A673 (cell line): ENCODE measurements at places on chromosomes 3 and 15.

GRCh38 chr3:45182915-45183871, 37.0 kb upstream of the CDCP1 start:
- DNase-seq: peak; percentile 48

- DNase-seq: no peak
Measured at GRCh38 chr15:83106994-83107840, at the start of gene TM6SF1. Gene TM6SF1 (plus strand): TSS chr15:83107645. CDS start chr15:83107681, 36 bp downstream.

DNA sequence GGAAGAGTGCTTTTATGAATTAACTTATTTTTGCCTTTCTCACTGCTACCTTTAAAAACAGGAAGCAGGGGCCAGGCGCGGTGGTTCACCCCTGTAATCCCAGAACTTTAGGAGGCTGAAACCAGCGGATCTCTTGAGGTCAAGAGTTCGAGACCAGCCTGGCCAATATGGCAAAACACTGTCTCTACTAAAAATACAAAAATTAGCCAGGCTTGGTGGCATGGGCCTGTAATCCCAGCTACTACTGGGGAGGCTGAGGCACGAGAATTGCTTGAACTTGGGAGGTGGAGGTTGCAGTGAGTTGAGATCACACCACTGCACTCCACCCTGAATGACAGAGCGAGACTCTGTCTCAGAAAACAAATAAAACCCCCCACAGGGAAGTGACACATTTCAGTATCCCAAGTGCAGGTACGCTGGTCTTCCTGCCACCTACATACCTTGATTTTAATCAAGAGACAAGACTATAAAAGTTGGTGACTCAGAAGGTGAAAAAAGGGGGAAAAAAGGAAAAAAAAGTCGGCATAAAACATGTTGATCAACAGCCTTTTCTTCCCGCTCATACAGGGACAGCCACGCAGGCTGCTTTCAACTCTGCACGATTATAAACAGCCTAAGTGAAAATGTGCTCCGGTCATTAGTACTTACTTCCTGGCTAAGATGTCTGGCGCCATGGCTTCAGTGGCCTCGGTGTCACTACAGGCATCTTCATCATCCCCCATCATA, 18.8 kb downstream of the PPP1R2 start:
- no peak for DNase-seq

DNA sequence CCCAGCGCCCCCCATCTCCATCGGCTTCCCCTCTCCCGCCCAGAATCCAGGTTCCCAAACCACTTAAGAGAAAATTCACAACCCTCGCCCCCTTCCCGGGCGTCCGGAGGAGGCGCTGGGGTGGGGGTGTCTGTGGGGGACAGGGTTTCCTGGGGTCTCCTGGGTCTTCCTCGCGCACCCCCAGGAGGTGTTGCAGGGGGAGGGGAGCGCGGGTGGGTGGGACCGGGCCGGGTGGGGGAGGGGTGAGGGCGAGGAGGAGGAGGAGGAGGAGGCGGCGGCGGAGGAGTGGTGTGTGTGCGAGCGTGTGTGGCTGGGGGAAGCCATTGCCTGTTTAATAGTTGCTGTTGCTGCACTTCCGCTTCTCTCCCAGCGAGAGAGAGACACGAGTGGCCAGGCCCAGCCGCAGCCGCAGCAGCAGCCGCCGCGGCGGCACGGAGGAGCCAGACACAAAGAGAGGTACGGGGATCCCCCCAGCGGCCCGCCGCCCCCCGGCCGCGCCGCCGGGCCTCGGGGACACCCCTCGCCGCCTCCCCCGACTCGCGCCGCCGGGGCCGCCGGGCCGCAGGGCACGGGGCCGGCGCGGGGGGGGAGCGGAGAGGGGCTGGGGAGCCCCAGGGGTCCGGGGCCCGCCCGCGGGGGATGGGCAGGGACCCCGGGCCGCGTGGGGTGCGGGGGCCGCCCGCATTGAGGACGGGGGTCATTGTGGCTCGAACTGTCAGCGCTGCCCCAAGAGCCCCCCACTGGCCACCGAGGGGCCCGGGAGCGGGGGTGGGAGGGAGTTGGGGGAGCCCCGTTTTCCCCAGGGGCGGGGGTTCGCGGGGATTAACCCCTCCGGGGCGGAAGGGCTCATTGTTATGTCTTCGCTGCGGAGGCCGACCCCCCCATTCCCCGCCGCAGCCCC, at the start of gene UBE2E1:
UBE2E1 (plus strand) TSS at position 323 of the 901 bp plus-strand sequence. CDS start 1,315 bp downstream, outside the sequence.
- DNase-seq: peak; percentile 77

- DNase-seq: no peak
Measured at GRCh38 chr3:101898752-101899169, 49.4 kb downstream of the NFKBIZ start.

DNA sequence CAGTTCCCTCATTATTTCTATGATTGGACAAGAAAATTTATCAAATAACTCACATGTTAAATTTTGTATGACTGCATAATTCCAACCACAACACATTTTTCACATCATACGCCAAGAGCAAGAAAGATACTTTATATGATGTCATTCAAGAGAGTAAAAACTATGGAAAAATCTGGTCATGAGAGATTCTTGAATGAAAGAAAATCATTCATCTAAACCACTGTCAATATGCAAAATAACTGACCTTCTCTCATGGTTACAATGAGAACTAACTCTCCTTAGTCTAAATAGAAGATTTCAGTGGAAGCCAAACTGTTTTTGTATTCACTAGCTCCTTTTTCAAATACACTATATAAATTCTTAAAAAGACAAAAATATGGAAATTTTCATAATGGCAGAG, 124.6 kb downstream of the CBLB start:
- no peak for DNase-seq

DNA sequence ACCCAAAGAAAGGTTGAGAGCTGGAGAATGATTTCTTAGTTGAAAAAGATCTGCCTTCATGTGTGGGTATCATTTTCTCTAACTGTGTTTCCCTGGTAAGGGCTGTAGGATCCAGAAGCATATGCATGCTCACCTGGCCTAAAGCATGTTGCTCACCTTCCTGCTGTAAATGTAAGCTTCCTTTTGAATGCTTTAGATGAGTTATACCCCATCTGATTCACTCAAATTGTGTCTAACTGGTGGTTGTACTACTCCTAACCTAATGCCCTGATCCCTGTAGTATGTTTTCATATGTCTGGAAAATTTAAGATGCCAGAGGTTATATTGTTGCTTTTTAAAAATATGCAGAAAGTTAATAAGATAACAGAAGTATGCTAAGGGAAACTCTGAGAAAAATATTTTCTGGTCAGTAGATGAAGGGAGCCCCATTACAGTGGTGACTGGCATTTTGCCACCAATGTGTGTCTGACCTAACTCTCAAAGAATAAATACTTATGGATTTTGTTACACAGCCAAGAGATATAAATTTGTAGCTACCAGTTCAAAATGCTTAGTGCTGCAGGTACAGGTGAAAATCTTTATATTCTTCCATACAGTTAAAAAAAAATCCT, 7.7 kb downstream of the FILIP1L start:
- DNase-seq: no peak
